ENCODE measurements at places on chromosomes 2 and 18.

DNA sequence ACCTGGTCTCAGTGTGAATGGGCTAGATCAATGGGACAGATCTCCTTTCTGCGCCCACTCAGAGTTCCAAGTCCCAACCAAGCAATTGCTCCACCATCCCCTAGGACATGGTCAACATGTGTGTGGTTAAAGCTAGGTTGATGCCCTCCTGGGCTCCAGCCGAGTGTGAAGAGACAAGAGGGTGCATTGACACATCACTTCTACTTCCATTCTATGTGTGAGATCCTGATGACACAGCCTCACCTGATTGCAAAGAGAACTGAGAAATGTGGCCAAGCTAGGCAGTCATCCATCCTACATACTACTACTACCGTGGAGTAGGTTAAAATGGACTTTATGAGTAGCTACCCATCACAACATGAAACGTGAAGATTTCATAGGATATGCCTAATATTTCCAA, 106.8 kb downstream of the NCKAP5 start:
- DNase-seq, result no peak

DNA sequence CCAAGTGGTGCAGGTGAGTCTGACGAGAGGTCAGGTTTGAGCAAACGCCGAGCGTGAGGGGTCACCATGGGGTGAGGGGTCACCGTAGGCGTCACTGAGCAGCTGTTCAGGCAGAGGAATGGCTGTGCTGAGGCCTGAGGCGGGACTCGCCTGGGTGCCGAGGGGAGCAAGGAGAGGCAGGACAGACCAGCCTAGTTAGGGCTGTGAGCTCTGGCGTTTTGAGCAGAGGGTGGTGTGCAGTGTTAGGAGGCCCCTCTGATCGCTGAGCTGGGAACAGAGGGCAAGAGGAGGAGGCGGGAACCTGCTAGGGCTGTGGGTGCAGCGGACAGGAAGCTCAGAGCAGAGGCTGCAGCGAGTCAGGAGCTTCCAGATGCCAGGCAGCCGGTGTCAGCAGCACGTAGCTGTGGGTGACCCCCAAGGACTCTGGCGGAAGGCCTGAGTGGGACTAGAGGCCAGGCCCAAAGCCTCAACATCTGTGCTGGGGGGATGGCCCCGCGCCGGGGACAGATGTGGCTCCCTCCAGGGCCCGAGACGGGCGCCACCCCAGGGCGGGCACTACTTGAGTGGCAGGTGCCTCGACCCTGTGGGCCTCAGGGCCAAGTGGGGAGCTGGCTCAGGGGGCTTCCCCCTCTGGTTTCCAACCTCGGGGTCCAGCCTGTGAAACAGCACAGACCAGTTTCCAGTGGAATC, 55.7 kb downstream of the KCNG2 start:
- DNase-seq, result no peak

- no peak for DNase-seq
Measured at GRCh38 chr2:46493971-46494250, 14.5 kb downstream of the TMEM247 start.

GRCh38 chr2:21041943-21042707, 1.7 kb downstream of the APOB start:
- DNase-seq, result no peak
